CD8-positive, alpha-beta memory T cell (primary cell): ENCODE measurements at places on chromosomes 2 and 18. TPM values are rescaled to one million over a fixed set of nuclear protein-coding genes. Genes with fewer than 3 reads are reported as not detected.

GRCh38 chr2:112305132-112305531 lies 29.7 kb downstream of the ZC3H6 start:
- no peaks in the 10 kb centered on the region for H3K4me1 ChIP-seq
- no peak overlapping the region for H3K27ac ChIP-seq

DNA sequence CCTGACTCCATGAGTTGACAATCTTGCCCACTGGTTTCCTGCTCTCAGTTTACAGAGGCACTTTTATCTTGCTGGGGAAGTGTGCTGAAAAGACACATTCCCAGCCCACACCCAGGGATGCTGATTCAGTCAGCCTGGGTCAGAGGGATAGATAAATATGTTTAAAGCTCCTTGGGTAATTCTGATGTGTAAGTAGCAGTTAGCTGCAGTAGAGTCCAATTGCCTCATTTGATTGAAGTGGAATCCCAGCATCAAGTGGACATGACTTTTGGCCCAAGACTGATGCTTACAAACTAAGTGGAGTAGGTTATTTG lies 29.4 kb downstream of the PSD4 start:
- no peak for DNase-seq
- no peaks in the 10 kb centered on the region for H3K27me3 ChIP-seq
- H3K27ac ChIP-seq, result no peak overlapping the region
- H3K36me3 ChIP-seq, result peaks cover 26% of the 10 kb centered on the region

DNA sequence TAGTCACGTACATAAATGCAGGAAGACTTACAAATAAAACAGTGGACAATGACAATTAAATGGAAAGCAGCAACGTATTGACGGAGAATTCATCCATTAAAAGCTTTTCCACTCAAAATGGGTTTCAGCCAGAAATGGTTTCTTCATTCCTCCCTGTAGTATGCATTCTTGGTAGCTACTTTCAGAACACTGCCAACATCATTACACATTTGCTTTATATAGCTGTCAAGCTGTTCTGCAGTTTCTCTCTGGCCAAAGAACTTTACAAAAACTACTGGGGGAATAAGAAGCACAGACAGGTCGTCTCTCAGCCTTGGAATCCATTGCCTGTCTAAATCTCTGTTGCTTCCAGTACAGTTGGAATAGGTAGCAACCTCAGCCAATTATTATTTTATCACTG lies 84.1 kb upstream of the NCKAP5 start:
- H3K27me3 ChIP-seq, result no peaks in the 10 kb centered on the region
- no peak overlapping the region for H3K4me3 ChIP-seq
- no peak for DNase-seq
- H3K36me3 ChIP-seq, result no peaks in the 10 kb centered on the region
- H3K27ac ChIP-seq, result no peak overlapping the region

- H3K36me3 ChIP-seq, result no peaks in the 10 kb centered on the region
- no peak overlapping the region for H3K4me3 ChIP-seq
- no peaks in the 10 kb centered on the region for H3K4me1 ChIP-seq
Measured at GRCh38 chr2:150885774-150886386, 375.8 kb downstream of the RBM43 start.

Gene DBI
- total RNA-seq, result 186 TPM
